ENCODE measurements at places on chromosomes 7 and 10. TPM values are rescaled to one million over a fixed set of nuclear protein-coding genes. Genes with fewer than 3 reads are reported as not detected.

The TRPV5 gene
- not detected for total RNA-seq

DNA sequence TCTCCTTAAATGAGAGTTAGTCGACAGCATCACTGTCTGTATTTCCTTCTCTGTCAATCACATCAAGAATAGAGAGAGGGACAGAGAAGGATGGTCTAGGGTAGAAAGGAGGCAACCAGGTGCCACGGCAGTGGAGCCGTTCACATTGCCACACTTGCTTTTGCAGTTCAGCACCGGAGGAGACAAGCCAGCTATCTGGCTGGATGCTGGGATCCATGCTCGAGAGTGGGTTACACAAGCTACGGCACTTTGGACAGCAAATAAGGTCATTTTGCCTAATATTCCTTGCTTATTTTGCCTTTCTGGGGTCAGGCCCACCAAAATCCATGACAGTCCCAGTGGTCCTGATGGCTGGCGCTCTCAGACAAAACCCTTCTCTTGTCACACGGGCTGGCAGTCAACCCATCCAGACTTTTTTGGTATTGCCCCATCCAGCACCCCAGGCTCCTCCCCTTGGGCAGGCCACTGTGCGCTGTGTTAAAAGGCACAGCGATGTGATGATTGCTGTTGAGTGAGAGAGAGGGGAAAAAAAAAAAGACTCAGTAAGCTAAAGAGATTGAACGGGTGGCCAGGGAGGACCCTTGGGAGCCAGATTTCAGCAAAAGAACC lies 8.4 kb downstream of the CPA2 start:
- no peaks in the 10 kb centered on the region for H3K27me3 ChIP-seq
- no peak for DNase-seq
- peak overlapping the region; percentile 71 for H3K27ac ChIP-seq
- H3K36me3 ChIP-seq: no peaks in the 10 kb centered on the region

The DRGX gene
- total RNA-seq: 0.22 TPM

DNA sequence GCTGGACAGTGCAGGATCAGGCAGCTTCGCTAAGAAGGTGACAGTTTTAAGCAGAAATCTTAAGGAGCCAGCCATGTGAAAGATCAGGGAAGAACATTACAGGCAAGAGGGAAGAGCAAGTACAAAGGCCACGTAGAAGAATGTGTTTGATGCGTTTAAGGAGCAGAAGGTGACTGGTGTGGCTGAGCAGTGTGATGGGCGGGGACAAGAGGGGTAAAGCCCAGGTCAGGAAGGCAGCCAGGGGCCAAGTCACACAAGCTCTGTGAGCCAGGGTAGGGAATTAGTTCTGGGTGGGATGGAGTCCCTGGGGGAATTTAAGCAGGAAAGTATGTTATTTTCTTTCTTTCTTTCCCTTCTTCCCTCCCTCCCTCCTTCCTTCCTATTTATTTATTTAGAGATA lies 166.9 kb downstream of the SH3PXD2A start:
- H3K27me3 ChIP-seq: peaks cover 9% of the 10 kb centered on the region
- no peak for DNase-seq
- H3K4me1 ChIP-seq: peaks cover 34% of the 10 kb centered on the region
- H3K36me3 ChIP-seq: no peaks in the 10 kb centered on the region

DNA sequence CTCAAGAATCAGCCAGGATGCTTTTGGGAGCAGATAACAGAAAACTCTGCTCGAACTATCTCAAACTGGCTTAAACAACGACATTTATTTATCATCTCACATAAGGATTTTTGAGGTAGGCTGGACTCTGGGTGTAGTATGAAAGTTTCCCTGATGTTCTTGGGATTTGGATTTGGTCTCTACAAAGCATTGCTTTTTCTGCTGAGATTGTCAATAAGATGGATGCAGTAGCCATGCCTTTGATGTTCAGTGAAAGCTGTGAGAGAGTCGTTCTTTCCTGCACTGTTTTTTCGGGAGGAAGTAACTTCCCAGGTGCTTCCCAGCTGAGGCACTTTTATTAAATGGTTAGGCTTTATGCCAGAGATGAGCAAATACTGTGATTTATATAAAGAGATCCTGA lies 181.1 kb downstream of the PRKG1 start:
- peaks cover 8% of the 10 kb centered on the region for H3K27me3 ChIP-seq
- no peak for DNase-seq
- peaks cover 16% of the 10 kb centered on the region for H3K4me1 ChIP-seq

DNA sequence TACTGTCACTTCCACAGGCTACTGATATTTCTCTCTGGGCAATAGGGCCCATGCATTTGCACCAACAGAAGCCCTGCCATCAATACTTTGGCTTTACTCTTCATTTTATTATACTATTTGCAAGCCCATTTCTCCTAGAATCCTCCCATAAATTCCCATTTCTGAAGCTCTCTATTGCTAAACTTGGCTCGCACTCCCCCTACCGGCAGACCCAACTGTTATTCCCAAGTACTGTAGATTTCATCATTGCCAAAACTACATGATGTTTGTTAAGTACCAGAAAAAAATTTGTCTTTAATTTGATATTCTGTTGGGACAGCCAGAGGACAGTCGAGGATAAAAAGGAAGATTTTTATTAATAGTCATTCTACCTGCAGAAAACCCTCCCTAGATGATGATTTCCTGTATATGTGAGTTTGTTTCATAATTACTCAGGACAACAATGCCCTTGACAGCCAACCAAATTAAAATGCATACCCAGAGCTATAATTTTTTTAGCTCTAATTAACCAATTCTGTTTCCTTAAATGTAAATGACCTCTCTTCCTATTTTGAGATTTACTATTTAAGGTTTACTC lies 298.6 kb downstream of the REEP3 start:
- no peak overlapping the region for H3K4me3 ChIP-seq
- H3K36me3 ChIP-seq: no peaks in the 10 kb centered on the region
- H3K27ac ChIP-seq: no peak overlapping the region
- no peaks in the 10 kb centered on the region for H3K27me3 ChIP-seq
- no peaks in the 10 kb centered on the region for H3K4me1 ChIP-seq

The HOGA1 gene
- total RNA-seq: 0.57 TPM

GRCh38 chr10:119090968-119091367 lies 10.4 kb upstream of the EIF3A start:
- no peak overlapping the region for H3K27ac ChIP-seq
- peaks cover 3% of the 10 kb centered on the region for H3K27me3 ChIP-seq
- no peak for DNase-seq
- H3K4me1 ChIP-seq: no peaks in the 10 kb centered on the region
- no peak overlapping the region for H3K4me3 ChIP-seq

The AKR1E2 gene
- total RNA-seq: 4.7 TPM

- H3K4me3 ChIP-seq: peak overlapping the region; percentile 88
- peaks cover 15% of the 10 kb centered on the region for H3K4me1 ChIP-seq
- H3K27me3 ChIP-seq: peaks cover 81% of the 10 kb centered on the region
These were observed 61.6 kb upstream of the BTRC start for GRCh38 chr10:101292194-101293006.

The ZNF467 gene
- total RNA-seq: 16.7 TPM

- no peaks in the 10 kb centered on the region for H3K27me3 ChIP-seq
- H3K4me1 ChIP-seq: peaks cover 19% of the 10 kb centered on the region
- no peak for DNase-seq
- peak overlapping the region; percentile 83 for H3K27ac ChIP-seq
These were observed 513.0 kb downstream of the INHBA start for GRCh38 chr7:41189866-41190265.

- H3K4me1 ChIP-seq: peaks cover 5% of the 10 kb centered on the region
- no peaks in the 10 kb centered on the region for H3K27me3 ChIP-seq
- no peaks in the 10 kb centered on the region for H3K36me3 ChIP-seq
- H3K27ac ChIP-seq: no peak overlapping the region
- no peak for DNase-seq
These were observed 30.6 kb downstream of the ANK3 start for GRCh38 chr10:60359066-60359465.

- DNase-seq: no peak
- peaks cover 3% of the 10 kb centered on the region for H3K36me3 ChIP-seq
- no peaks in the 10 kb centered on the region for H3K4me1 ChIP-seq
- peak overlapping the region; percentile 9 for H3K27ac ChIP-seq
These were observed 173.7 kb downstream of the COBL start for GRCh38 chr7:51142741-51143385.
